PC-3 (cell line): ENCODE measurements at places on chromosomes 6 and 20. TPM values are rescaled to one million over a fixed set of nuclear protein-coding genes. Genes with fewer than 3 reads are reported as not detected.

ANGPT4 gene
- total RNA-seq, result not detected in 2 replicates

RAB32 gene
- 25.1 and 29.8 TPM in 2 replicates for total RNA-seq

REM1 gene
- not detected in 2 replicates for total RNA-seq

SFT2D1 gene
- 28.0 and 32.1 TPM in 2 replicates for total RNA-seq

RPP21 gene
- total RNA-seq, result 151 and 161 TPM in 2 replicates

SIGLEC1 gene
- not detected in 2 replicates for total RNA-seq

HLA-DOA gene
- total RNA-seq, result not detected in 2 replicates

ATAT1 gene
- total RNA-seq, result 4.6 and 6.1 TPM in 2 replicates

SEMG1 gene
- total RNA-seq, result not detected in 2 replicates

ZGPAT gene
- 37.9 and 56.8 TPM in 2 replicates for total RNA-seq

LY86 gene
- not detected in 2 replicates for total RNA-seq

SCRT2 gene
- not detected in 2 replicates for total RNA-seq
